ENCODE measurements at places on chromosomes 5 and 9.
A peak's percentile ranks its signal among the peaks of the same experiment; 100 is the strongest.

- H3K36me3 ChIP-seq = no peaks in the 10 kb centered on the region
- H3K4me3 ChIP-seq = no peak overlapping the region
- H3K27ac ChIP-seq = no peak overlapping the region
- DNase-seq = no peak
These were observed 372.0 kb downstream of the CDH10 start for GRCh38 chr5:24272741-24273140.

DNA sequence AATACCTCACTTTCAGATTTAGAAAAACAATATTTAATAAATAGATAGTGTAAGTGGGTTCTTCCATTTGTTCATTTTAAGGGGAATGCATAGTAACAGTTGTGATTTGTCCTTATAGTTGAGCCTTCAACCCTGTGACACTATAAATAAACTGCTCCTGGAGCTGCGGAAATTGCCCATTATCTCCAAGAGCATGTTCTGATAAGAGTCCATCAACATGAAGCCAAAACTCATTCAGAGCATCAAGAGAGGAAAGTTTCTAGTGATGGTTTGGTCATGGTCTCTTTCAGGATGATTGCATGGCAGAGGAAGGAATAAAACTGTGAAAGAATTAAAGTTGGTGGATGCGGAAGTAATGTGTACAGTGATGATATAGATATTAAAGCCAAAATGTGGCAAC, 772.1 kb upstream of the DMAC1 start:
- no peak overlapping the region for H3K27ac ChIP-seq
- H3K4me1 ChIP-seq = no peaks in the 10 kb centered on the region
- peaks cover 6% of the 10 kb centered on the region for H3K27me3 ChIP-seq
- H3K4me3 ChIP-seq = no peak overlapping the region
- H3K36me3 ChIP-seq = no peaks in the 10 kb centered on the region

GRCh38 chr5:111775224-111775623, 18.2 kb upstream of the NREP start:
- no peak for DNase-seq
- H3K27me3 ChIP-seq = peaks cover 6% of the 10 kb centered on the region
- no peak overlapping the region for H3K27ac ChIP-seq
- no peak overlapping the region for H3K4me3 ChIP-seq
- no peaks in the 10 kb centered on the region for H3K36me3 ChIP-seq
- H3K4me1 ChIP-seq = no peaks in the 10 kb centered on the region

- peaks cover 23% of the 10 kb centered on the region for H3K4me1 ChIP-seq
These were observed 486.2 kb downstream of the GADD45G start for GRCh38 chr9:90090997-90091396.

- peaks cover 6% of the 10 kb centered on the region for H3K4me1 ChIP-seq
- no peak overlapping the region for H3K4me3 ChIP-seq
- H3K27ac ChIP-seq = no peak overlapping the region
- H3K36me3 ChIP-seq = no peaks in the 10 kb centered on the region
- H3K27me3 ChIP-seq = peaks cover 46% of the 10 kb centered on the region
These were observed 5.1 kb upstream of the SEPTIN8 start for GRCh38 chr5:132782101-132782500.

DNA sequence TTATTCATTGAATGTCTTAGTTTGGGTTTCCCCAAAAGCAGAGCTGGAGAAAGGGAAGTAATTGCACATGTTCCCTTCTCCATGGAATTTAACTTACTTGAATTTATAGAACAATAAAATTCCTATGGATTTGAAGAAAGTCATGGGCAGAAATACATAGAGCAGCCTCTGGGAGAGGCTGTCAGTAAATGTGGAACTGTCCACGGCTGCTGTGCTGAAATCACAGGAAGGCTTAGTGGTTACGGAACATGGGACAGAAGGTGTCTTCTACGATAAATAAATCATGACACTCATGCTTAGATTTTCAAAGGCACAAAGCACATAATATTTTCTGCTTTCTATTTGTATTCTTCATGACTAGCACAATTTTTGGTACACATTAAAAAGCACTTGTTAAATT, 440.6 kb upstream of the IZUMO3 start:
- no peak for DNase-seq
- H3K27me3 ChIP-seq = no peaks in the 10 kb centered on the region
- no peak overlapping the region for H3K27ac ChIP-seq

DNA sequence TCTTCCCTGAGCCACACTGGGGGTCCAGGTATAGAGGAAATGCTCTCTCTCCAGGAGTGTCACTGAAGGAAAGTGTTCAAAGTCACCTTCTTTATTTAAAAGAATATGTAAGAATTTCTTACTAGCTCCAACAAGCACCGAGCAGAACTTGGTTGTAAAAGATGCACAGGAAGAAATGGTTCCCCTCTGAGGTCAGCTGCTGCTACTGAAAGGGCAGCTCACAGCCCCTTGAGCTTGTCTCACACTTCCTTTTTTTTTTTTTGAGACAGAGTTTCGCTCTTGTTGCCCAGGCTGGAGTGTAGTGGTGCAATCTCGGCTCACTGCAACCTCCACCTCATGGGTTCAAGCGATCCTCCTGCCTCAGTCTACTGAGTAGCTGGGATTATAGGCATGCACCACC, 77.2 kb downstream of the PRRT1B start:
- H3K4me1 ChIP-seq = peaks cover 14% of the 10 kb centered on the region
- H3K27ac ChIP-seq = peak overlapping the region; percentile 52
- H3K27me3 ChIP-seq = no peaks in the 10 kb centered on the region
- no peak overlapping the region for H3K4me3 ChIP-seq
- no peak for DNase-seq
- H3K36me3 ChIP-seq = peaks cover 97% of the 10 kb centered on the region

DNA sequence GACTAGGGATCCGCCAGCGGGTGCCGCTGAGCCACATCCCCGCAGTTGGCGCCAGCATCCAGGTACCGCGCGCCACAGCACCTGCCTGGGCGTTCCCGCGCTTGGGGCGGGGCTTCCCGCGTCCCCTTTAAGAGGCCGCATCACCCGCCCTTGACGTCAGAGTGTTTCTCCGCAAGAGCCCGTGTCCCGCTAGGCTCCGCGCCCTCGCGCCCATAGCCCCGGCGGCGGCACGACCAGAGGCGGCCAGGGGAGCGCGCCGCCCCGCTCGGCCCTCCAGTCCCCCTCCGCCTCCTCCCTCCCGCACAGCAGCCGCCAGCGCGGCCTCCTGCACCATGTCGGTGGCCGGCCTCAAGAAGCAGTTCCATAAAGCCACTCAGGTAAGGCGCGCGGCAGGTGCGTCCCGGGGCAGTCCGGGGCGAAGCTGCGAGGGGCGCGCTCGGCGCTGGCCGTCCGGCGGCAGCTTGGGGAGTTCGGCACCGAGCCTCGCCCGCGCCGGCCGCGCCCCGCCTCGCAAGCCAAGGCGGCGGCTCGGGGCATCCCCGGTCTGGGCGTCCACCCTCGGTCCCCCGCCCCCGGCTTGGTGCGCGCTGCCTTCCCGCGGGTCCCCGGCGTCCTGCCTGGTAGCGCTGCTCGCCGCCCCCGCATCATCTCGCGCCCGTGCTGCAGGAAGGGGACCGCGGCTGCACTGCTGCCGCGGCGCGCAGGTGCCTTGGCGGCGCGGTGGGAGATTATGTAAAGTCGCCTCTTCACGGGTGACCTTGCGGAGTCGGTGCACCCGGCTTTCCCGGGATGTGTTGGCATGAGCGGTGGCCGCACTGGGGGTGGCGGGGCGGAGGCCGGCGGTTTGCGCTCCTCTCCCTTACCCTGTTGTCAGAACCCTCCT, at the start of gene SH3GL2:
Gene SH3GL2 (plus strand): TSS at position 156 of the 883 bp plus-strand sequence.
- H3K27me3 ChIP-seq = peaks cover 41% of the 10 kb centered on the region
- peak within 1 kb of the TSS; percentile 54 for H3K4me3 ChIP-seq
- H3K27ac ChIP-seq = no peak within 1 kb of the TSS
- H3K36me3 ChIP-seq = no peaks in the 10 kb centered on the region

DNA sequence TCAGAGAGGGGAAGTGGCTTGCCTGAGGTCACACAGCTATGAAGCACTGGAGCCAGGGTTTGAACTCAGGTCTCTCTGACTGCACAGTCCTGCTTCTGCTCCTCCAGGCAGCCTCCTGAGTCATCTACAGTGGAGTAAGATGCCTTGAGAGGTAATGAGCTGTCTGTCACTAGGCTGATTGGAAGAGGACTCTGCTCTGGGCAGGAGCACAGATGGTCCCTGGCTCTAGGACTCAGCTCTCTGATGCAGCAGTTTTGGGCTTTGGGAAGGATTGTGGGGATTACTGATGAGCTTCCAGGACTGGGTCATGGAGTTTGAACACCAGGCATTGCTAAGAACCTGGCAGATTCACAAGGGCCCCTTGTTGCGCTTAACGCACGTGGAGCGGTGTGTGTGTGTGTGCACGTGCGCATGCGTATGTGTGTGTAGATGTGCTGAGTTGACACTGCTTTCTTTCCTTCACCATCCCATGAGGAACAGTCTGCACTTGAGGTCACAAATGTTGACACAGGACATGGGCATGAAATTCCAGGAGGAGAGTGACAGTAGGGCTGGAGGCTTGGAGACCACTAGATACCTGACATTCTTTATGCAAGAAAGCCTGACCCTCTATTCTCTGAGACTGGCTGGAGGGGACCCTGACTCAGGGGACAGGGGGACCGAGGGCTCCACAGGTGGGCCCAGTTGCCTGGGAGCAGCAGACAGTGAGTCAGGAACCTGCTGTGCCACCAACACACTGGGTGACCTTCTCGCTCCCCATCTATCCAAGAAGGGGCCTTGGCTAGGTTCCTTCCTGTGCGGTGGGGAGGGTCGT, 170.5 kb downstream of the RGS3 start:
- peak; percentile 12 for DNase-seq
- H3K36me3 ChIP-seq = no peaks in the 10 kb centered on the region
- peaks cover 10% of the 10 kb centered on the region for H3K4me1 ChIP-seq
- no peak overlapping the region for H3K27ac ChIP-seq

DNA sequence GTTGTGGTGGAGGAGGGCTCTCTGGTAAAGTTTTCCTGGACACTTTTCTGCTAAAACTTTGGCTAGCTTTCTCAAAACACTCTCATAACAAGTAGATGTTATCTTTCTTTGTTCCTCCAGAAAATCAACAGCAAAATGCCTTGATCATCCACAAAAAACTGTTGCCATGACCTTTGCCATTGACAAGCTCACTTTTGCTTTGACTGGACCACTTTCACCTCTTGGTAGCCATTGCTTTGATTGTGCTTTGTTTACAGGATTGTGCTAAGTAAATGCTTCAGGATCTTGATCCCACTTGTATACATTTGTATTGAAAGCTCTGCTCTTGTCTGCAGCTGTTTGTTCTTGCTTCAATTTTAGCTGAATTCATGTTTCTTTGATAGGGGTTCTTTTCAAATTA, 143.9 kb upstream of the NR3C1 start:
- no peak for DNase-seq
- no peak overlapping the region for H3K27ac ChIP-seq
- no peak overlapping the region for H3K4me3 ChIP-seq
- no peaks in the 10 kb centered on the region for H3K36me3 ChIP-seq

- DNase-seq = no peak
- H3K27ac ChIP-seq = no peak overlapping the region
- no peaks in the 10 kb centered on the region for H3K36me3 ChIP-seq
- H3K4me3 ChIP-seq = no peak overlapping the region
- H3K27me3 ChIP-seq = no peaks in the 10 kb centered on the region
These were observed 168.3 kb upstream of the RASA1 start for GRCh38 chr5:87099291-87099839.

GRCh38 chr5:32157078-32157477, 17.0 kb downstream of the GOLPH3 start:
- peaks cover 49% of the 10 kb centered on the region for H3K4me1 ChIP-seq
- no peak for DNase-seq

DNA sequence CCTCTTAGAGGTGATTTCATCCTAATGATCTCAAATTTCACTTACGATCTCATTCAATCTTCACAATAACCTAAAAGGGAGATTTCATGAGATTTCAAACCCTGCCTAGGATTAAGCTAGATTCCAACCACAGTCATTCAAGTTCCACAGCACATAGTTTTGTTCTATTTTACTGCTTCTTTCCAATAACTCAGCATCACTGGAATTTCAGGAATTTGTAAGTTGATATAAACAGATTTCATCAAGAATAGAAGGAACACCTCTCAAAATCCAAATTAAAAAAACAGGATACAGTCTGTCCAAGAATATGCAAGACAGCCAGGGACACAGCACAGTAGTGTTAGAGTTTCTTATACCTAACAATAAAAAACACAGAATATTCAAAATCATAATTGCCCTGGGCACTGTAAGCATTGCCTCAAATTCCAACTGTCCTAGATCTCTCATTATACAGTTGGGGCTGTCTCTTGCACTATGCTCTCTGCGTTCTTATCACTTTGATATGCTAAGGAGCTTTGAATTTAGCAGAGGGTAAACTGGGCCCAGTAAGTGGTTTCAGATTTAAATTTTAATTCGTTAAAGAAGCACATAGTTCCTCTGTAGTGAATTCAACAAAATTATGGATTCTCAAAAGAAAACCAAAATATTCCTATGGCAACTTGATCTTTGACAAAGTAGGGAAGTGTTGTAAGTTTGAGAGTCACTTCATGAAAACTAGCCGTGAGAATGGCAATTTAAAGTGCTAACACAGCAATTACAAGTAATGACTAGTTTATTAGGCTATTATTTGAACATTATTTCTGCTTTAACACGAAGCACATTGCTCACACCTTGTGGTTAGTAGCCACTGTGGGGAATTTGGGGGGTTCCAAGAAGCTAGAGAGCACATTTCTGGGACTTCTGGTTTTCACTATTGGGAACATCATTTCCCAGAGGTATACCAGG, 478.6 kb upstream of the C9orf72 start:
- H3K27me3 ChIP-seq = no peaks in the 10 kb centered on the region
- DNase-seq = no peak
- H3K36me3 ChIP-seq = no peaks in the 10 kb centered on the region
- H3K4me1 ChIP-seq = no peaks in the 10 kb centered on the region

GRCh38 chr9:95641586-95641985, 124.8 kb upstream of the PTCH1 start:
- no peak overlapping the region for H3K27ac ChIP-seq
- H3K36me3 ChIP-seq = no peaks in the 10 kb centered on the region
- H3K27me3 ChIP-seq = peaks cover 5% of the 10 kb centered on the region
- H3K4me1 ChIP-seq = peaks cover 1% of the 10 kb centered on the region

GRCh38 chr5:105905392-105905791, 1765.3 kb downstream of the EFNA5 start:
- H3K4me1 ChIP-seq = no peaks in the 10 kb centered on the region
- no peak overlapping the region for H3K27ac ChIP-seq
- H3K36me3 ChIP-seq = no peaks in the 10 kb centered on the region

- H3K27ac ChIP-seq = no peak overlapping the region
- H3K4me1 ChIP-seq = peaks cover 2% of the 10 kb centered on the region
- H3K27me3 ChIP-seq = peaks cover 3% of the 10 kb centered on the region
These were observed 80.2 kb downstream of the MYO10 start for GRCh38 chr5:16855898-16856297.

DNA sequence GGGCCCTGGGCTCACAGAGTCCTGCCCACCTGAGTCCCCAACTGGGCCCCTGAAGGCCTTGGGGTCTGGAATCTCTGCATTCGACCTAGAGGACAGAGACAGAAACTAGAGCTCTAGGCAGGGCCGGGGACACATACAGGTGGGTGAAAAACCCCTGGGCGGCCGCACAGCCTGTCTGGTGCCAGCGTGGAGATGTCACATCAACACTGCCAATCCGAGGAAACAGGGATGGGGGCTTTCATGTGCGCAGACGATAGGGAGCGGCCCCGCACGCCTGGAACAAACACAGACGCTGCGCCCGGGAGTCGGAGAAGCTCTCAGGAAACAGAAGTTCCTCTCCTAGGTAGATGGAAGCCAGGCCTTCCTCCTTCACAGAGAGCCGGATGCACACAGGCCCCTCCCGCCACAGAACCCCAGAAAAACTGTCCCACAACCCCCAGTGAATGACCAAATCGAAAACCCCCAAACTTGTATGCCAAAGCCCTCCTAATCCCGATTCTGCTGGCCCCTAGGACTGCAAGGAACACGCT, 1.8 kb downstream of the GRM6 start:
- H3K27me3 ChIP-seq = peaks cover 48% of the 10 kb centered on the region
- no peak for DNase-seq
- H3K4me3 ChIP-seq = no peak overlapping the region

GRCh38 chr9:131605770-131606590, 60.7 kb downstream of the PRRT1B start:
- DNase-seq = no peak
- H3K36me3 ChIP-seq = peaks cover 94% of the 10 kb centered on the region
- H3K4me3 ChIP-seq = no peak overlapping the region
